ENCODE measurements at places on chromosomes 4 and X. TPM values are rescaled to one million over a fixed set of nuclear protein-coding genes. Genes with fewer than 3 reads are reported as not detected.

DNA sequence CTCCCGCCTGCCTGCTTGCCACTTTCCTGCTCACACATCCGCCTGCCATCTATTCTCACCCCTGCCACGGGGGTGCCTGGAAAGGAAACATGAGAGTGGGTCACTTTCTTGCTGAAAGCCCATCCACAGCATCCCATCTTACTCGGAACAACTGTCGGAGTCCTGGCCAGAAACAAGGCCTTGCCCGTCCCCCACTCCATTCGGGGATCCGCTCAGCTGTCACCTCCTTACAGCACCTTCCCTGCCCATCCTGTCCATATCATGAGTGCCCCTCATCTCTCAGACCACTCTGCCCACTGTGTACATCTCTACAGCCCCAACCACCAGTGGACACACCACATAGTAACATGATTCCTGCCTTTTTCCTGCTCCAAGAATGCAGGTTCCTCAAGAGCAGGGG, 6.4 kb downstream of the EVC2 start:
- peaks cover under 1% of the 10 kb centered on the region for H3K4me1 ChIP-seq
- no peak overlapping the region for H3K4me3 ChIP-seq
- H3K27ac ChIP-seq: no peak overlapping the region
- DNase-seq: no peak

DNA sequence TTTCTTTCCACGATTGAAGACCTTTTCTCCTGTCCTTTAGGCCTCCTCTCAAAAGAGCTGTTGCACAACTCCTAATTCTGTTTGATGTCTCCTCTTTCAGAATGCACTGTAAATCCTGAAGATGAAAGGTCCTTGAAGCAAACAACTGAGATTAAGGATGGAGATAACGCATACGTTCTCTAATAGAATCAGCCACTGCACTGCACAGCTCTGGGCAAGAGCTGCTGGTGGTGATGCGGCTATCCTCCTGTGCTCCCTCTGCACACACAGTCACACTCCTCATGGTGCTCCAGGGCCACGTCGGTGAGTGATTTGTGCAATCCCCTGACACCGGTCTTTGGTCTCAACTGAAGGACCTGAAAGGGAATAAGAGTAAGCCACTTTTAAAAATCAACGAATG, 208.7 kb downstream of the PDGFC start:
- no peaks in the 10 kb centered on the region for H3K36me3 ChIP-seq
- no peak overlapping the region for H3K4me3 ChIP-seq
- H3K4me1 ChIP-seq: no peaks in the 10 kb centered on the region

DNA sequence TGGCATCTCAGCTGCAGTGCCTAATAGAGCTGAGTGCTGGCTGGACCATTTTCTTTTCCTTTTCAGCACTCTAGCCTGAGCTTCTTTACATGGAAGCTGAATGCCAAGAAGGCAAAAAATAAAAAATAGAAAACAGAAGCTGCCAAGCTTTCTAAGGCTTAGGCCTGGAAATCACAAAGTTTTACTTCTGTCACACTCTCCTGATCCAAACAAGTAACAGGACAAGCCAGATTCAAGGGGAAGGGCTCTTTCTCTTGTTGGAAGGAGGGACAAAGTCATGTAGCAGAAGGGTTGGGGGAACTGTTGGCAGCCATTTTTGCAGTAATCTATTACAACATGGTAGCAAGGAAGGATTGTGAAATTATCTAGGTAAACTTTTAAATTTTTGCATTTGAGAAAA, 131.8 kb downstream of the MSL3 start:
- no peaks in the 10 kb centered on the region for H3K27me3 ChIP-seq
- H3K4me1 ChIP-seq: no peaks in the 10 kb centered on the region
- no peaks in the 10 kb centered on the region for H3K36me3 ChIP-seq
- no peak overlapping the region for H3K4me3 ChIP-seq
- H3K27ac ChIP-seq: no peak overlapping the region

- DNase-seq: peak; percentile 69
- H3K36me3 ChIP-seq: peaks cover 46% of the 10 kb centered on the region
- peaks cover 53% of the 10 kb centered on the region for H3K4me1 ChIP-seq
These were observed 1.5 kb downstream of the IRF2 start for GRCh38 chr4:184472614-184473498.

- H3K27ac ChIP-seq: no peak overlapping the region
- H3K36me3 ChIP-seq: no peaks in the 10 kb centered on the region
- no peak overlapping the region for H3K4me3 ChIP-seq
- DNase-seq: no peak
- H3K27me3 ChIP-seq: no peaks in the 10 kb centered on the region
These were observed 122.4 kb downstream of the RASL11B start for GRCh38 chr4:52984462-52984881.

Gene PPEF1
- total RNA-seq: not detected

Gene HPSE
- total RNA-seq: 17.8 TPM

Gene PPA2
- total RNA-seq: 78.9 TPM

Gene NLRP2B
- total RNA-seq: not detected
